Adrenal gland (tissue), 19 donors: ENCODE measurements at places on chromosomes 11 and 22. TPM values are rescaled to one million over a fixed set of nuclear protein-coding genes. Genes with fewer than 3 reads are reported as not detected.
A peak's percentile ranks its signal among the peaks of the same experiment; 100 is the strongest.

The TEX54 gene
- not detected for total RNA-seq

The SGSM1 gene
- total RNA-seq, result 4.5 TPM

The PAX6 gene
- 0.35 TPM for total RNA-seq

The LMNTD2 gene
- total RNA-seq, result 6.5 TPM

The FREY1 gene
- total RNA-seq, result not detected

The SNRPD3 gene
- total RNA-seq, result 78.3 TPM

The ARHGAP20 gene
- total RNA-seq, result 4.0 TPM

The LRRC10B gene
- total RNA-seq, result 1.7 TPM

The CD6 gene
- 0.22 TPM for total RNA-seq

The USP2 gene
- 4.8 TPM for total RNA-seq

The GSTT2B gene
- total RNA-seq, result 102 TPM

The C11orf52 gene
- 0.53 TPM for total RNA-seq

The COPB1 gene
- total RNA-seq, result 175 TPM

The OR8G1 gene
- total RNA-seq, result not detected

The TRPT1 gene
- 45.0 TPM for total RNA-seq

The SLC29A2 gene
- total RNA-seq, result 1.0 TPM

The CREB3L1 gene
- total RNA-seq, result 11.7 TPM

The LRRC74B gene
- not detected for total RNA-seq

The IFITM1 gene
- 238 TPM for total RNA-seq

The CNGA4 gene
- not detected for total RNA-seq

The FLRT1 gene
- 4.0 TPM for total RNA-seq

The DLG2 gene
- total RNA-seq, result 35.5 TPM

The DCPS gene
- total RNA-seq, result 19.7 TPM

- no peak for DNase-seq
Observed at GRCh38 chr11:118895093-118896039, 11.7 kb downstream of the CXCR5 start.

DNA sequence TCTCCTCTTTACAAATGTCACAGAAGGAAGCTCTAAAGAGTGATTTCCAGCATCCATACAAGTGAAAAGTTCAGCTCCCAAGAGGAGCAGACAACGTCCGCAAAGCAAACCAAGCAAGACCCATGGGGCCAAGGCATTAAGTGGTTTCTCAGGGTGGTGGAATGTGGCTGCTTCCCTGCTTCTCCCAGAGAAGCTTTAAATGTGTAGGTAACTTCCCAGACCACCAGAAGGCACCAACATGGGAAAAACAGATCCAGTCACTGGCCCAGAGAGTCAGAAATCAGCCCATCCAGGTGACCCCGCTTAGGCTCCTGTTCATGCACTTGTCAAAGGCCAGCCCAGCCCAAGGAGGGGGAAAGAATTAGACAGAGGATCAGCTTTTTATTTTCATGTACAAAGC is 13.3 kb upstream of the PHF21A start:
- DNase-seq, result no peak

- DNase-seq, result no peak
Observed at GRCh38 chr11:64867748-64868462, 10.5 kb downstream of the EHD1 start.

GRCh38 chr11:35967042-35967441 is 23.2 kb downstream of the LDLRAD3 start:
- DNase-seq, result no peak

DNA sequence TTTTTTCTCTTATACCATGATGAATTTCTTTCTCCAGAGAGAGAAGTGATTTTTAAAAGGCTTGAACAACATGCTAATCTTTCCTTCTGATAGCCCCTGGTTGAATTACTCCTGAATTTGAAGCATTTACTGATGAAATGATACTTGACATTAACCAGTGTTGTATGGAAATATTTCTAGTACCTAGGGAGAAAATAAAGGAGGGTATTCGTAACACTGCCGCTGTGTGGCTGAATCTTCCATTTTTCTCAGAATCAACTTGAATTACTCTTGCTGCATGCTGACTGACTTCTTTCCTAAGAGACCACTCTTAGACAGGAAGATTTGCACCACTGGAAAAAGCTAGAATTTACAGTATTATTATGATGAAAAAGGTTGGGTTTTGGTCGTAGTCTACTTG is 118.3 kb downstream of the FAT3 start:
- no peak for DNase-seq

DNA sequence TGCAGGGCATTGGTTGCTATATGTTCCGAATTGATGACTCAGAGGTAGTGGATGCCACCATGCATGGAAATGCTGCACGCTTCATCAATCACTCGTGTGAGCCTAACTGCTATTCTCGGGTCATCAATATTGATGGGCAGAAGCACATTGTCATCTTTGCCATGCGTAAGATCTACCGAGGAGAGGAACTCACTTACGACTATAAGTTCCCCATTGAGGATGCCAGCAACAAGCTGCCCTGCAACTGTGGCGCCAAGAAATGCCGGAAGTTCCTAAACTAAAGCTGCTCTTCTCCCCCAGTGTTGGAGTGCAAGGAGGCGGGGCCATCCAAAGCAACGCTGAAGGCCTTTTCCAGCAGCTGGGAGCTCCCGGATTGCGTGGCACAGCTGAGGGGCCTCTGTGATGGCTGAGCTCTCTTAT is 5.4 kb upstream of the TTC36 start:
- no peak for DNase-seq

- peak; percentile 71 for DNase-seq
Observed at GRCh38 chr22:40176921-40177737, 596 bp upstream of the TNRC6B start.

DNA sequence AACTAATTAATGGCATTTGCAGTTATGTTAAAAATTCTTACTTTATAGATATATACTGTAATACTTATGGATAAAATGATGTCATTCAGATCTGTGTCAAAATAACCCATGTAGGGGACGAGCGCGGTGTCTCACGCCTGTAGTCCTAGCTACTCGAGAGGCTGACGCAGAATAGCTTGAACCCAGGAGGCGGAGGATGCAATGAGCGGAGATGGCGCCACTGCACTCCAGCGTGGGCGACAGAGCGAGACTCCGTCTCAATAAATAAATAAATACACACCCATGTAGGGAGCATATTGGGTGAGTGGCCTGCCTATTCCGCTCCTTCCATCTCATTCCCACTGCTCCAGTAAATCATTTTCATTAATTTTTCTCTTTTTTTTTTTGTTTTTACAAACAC is 7.1 kb downstream of the SNU13 start:
- DNase-seq, result no peak

GRCh38 chr11:44596525-44597276 is 31.2 kb downstream of the CD82 start:
- no peak for DNase-seq

- DNase-seq, result no peak
Observed at GRCh38 chr11:14345668-14346067, 13.3 kb downstream of the RRAS2 start.

GRCh38 chr11:111718436-111718835 is 47.8 kb downstream of the PPP2R1B start:
- DNase-seq, result no peak

DNA sequence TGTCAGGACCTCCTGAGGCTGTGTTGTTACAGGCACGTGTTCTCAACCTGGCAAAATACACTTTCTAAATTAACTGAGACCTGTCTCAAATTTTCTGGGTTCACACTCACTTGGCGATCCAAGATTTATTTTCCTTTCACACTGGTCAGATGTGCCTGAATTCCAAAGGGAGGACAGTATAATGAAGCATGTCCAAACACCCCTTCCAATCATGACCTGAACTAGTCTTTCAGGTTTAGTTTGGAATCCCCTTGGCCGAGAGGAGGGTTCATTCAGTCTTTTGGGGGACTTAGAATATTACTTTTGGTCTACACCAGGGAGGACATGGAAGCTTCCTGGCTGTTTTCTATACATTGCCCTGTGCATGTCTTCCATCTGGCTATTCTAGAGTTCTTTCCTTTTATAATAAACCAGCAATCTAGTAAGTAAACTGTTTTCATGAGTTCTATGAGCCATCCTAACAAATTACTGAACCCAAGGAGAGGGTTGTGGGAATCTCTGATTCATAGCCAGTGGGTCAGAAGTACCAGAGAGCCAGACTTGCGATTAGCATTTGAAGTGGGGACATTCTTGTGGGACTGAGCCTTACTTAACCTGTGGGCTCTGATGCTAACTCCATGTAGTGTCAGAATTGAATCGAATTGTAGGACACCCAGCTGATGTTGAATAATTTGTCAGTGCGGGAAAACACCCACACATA is 14.8 kb upstream of the TMEM216 start:
- DNase-seq, result no peak

DNA sequence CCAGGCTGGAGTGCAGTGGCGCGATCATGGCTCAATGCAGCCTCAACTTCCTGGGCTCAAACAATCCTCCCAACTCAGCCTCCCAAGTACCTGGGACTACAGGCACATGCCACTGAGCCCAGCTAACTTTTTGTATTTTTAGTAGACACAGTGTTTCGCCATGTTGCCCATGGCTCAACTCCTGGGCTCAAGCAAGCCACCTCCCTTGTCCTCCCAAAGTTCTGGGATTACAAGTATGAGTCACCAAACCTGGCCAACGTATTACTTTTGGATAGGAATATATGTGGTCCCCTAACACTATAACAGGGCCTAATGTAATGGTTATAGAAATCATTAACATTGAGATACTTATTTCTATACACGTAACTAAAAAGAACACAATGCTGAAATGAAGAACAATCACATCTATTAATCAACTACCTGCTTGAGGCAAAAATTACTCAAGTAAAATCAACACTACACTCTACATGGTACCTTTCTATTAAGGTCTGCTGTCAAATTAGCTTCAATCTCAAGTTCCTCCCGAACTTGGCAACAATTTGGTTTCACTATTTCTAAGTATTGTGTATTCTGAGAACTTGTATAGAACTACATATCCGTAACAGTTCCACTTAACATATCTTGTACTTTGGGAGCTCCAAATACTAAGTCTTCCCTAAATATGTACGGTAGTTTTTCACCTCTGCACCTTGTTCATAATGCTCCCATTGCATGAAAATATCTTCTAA is 124.9 kb downstream of the FCHSD2 start:
- no peak for DNase-seq

- no peak for DNase-seq
Observed at GRCh38 chr22:29755889-29756288, 10.9 kb downstream of the ZMAT5 start.

DNA sequence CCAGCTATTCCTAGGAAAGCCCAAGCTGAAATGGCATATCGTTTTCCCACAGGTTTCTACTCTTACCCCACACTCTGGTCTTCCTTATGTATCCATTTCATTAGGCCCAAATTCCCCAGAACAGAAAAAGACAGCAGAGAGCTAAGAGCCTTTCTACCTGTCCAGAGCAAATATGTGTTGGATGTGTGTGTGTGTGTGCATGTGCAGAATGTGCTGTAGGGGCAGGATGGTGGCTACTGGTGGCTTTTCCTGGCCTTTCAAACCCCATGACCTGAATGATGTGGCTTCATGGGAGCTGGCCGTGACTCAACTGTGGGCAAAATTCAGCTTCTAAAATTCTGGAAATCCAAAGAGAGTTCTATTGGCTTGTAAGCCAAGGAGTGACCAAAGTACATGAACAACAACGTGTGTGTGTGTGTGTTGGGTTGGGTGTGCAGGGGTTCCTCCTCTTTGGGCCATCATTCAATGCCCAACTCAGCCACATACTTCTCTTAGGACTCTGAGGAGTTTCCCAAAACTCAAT is 421.4 kb upstream of the CADM1 start:
- no peak for DNase-seq

GRCh38 chr11:118200497-118200896 is 24.1 kb upstream of the SCN2B start:
- DNase-seq, result no peak

DNA sequence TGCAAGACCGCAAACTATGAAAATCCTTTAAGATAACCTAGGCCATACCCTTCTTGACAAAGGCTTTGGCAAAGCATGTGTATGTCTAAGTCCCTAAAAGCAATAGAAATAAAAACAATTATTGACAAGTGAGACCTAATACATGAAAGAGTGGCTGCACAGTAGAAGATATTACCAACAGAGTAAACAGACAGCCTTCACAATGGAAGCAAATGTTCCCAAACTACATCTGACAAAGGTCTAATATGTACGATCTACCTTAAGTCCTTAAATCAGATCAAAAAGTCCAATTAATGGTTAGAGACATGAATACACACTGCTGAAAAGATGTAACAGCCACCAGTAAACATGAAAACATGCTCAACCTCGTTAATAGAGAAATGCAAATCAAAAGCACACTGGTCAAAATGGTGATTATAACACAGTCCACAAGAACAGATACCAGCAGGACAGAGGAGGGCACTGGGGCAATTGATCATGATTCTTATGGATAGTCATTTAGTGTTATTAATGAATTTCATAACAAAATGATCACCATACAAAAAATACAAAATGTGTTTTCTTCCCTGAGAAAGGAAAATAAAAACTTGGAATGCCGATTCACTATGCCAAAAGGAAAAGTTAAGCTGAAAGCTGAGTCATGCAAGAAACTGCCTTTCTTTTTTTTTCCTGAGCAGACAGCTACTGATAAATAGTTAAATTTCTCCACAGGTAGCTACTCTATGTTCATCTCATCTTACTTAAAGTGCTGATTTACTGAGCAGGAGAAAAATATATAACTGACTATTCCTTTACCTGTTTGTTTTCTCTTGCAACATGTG is 102.6 kb upstream of the VPREB1 start:
- DNase-seq, result no peak

DNA sequence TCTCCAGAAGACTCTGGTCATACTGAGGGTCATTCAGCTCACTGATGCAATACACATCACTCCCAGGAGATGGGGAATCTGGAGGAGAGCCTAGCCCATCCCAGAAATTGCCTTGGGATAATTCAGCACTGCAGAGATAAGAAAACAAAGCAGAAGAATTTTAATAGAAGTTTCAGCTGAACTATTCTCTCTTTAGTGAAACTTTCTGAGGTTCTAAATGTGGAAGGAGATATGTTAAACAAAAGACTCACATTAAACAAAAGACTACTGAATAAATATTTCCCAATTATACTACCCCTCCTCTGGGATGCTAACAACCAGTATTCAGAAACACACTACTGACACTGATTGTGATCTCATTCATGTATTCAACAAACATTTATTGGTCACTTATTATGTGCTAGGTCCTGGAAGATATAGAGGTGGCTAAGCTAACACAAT is 47.8 kb downstream of the C2CD3 start:
- peak; percentile 19 for DNase-seq

DNA sequence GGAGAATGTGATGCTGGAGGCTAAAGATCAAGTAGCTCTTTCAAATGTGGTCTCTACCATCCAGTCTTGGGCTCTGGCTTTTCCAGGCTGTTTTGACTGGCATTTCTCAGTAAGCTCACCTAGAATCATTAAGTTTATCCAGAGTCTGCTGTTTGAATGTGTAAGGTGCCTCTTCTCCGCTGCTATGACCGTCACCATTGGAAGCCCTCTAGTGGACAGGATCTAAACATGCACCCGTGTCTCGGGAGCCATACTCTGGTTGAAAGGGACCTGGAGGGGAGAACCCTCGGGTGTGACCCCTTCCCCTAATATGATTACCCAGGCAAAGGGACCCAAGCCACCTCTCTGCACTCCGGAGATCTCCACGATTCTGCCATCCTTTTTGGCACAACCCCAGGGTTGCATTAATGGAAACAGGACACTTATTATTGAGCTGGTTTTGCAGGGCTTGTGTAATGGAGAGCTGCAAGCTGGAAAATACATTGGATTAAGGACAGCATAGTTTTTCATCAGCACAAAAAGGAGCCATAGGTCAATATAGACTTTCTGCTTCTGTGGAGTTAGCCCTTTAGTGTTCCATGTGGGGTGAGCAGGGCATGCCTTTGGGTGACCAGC is 191.0 kb upstream of the LARGE1 start:
- peak; percentile 21 for DNase-seq
